ENCODE measurements at places on chromosomes 2 and 18. TPM values are rescaled to one million over a fixed set of nuclear protein-coding genes. Genes with fewer than 3 reads are reported as not detected.

GRCh38 chr2:158998551-158999248 lies 30.3 kb downstream of the TANC1 start:
- no peaks in the 10 kb centered on the region for H3K27me3 ChIP-seq
- H3K36me3 ChIP-seq = no peaks in the 10 kb centered on the region
- H3K4me3 ChIP-seq = no peak overlapping the region
- H3K27ac ChIP-seq = no peak overlapping the region

ANKRD53 gene
- 4.7 TPM for polyA plus RNA-seq

EIF5B gene
- 18.3 TPM for polyA plus RNA-seq

COLEC11 gene
- 20.9 TPM for polyA plus RNA-seq

STARD6 gene
- 0.81 TPM for polyA plus RNA-seq

GRCh38 chr2:120919771-120920453 lies 184.2 kb downstream of the GLI2 start:
- peak overlapping the region; percentile 95 for H3K27ac ChIP-seq
- no peaks in the 10 kb centered on the region for H3K27me3 ChIP-seq
- H3K36me3 ChIP-seq = no peaks in the 10 kb centered on the region
- peaks cover 22% of the 10 kb centered on the region for H3K4me1 ChIP-seq
- no peak overlapping the region for H3K4me3 ChIP-seq

- DNase-seq = no peak
- no peaks in the 10 kb centered on the region for H3K36me3 ChIP-seq
- H3K27ac ChIP-seq = peak overlapping the region; percentile 47
- H3K4me1 ChIP-seq = peaks cover 46% of the 10 kb centered on the region
Measured at GRCh38 chr2:239289545-239289944, 111.3 kb downstream of the HDAC4 start.

EVX2 gene
- polyA plus RNA-seq = 1.3 TPM

NPPC gene
- 1.8 TPM for polyA plus RNA-seq

LCT gene
- 0.51 TPM for polyA plus RNA-seq

DNA sequence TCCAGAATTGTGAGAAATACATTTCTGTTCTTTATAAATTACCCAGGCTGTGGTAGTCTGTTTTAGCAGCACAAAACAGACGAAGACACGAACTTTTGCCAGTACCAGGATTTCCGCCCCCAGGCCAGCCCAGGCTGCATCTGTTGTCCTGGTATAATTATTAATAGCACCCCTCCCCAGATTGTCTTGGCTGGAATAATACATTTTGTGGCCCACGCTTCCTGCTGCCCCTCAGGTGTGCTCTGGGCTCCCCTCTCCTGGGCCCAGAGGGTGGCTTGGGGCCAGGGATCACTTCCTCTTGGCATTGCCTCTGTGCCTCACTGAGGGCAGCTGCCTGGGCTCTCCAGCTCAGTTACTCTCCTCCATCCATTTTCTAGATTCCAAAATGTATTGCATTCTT lies 102.1 kb upstream of the HS6ST1 start:
- no peak overlapping the region for H3K27ac ChIP-seq
- H3K4me1 ChIP-seq = no peaks in the 10 kb centered on the region
- no peaks in the 10 kb centered on the region for H3K36me3 ChIP-seq
- DNase-seq = no peak
- no peaks in the 10 kb centered on the region for H3K27me3 ChIP-seq

GRCh38 chr2:86482034-86482433 lies 40.9 kb downstream of the KDM3A start:
- H3K27me3 ChIP-seq = no peaks in the 10 kb centered on the region
- no peak overlapping the region for H3K27ac ChIP-seq
- no peaks in the 10 kb centered on the region for H3K4me1 ChIP-seq
- DNase-seq = no peak
- H3K4me3 ChIP-seq = no peak overlapping the region
- peaks cover 21% of the 10 kb centered on the region for H3K36me3 ChIP-seq

DNA sequence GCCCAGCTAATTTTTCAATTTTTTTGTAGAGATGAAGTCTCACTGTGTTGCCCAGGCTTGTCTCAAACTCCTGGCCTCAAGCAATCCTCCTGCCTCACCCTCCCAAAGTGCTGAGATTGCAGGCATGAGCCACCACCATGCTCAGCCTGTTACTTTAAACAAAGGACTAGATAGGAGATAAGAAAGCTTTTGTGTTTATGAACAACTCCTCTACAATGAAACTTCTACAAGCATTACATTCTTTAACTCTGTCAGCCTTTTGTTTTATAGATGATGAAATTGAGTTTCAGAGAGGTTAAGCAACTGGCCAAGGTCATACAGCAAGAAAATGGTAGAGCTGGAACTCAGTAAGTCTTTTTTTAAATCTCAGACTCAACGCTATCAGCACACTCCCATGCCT lies 22.7 kb downstream of the ALPK2 start:
- no peak for DNase-seq
- no peaks in the 10 kb centered on the region for H3K36me3 ChIP-seq
- H3K27me3 ChIP-seq = no peaks in the 10 kb centered on the region
- no peak overlapping the region for H3K27ac ChIP-seq

- no peaks in the 10 kb centered on the region for H3K27me3 ChIP-seq
- H3K36me3 ChIP-seq = no peaks in the 10 kb centered on the region
- DNase-seq = no peak
- H3K4me3 ChIP-seq = no peak overlapping the region
- H3K27ac ChIP-seq = no peak overlapping the region
Measured at GRCh38 chr18:46397174-46397573, 259.8 kb downstream of the LOXHD1 start.

DNA sequence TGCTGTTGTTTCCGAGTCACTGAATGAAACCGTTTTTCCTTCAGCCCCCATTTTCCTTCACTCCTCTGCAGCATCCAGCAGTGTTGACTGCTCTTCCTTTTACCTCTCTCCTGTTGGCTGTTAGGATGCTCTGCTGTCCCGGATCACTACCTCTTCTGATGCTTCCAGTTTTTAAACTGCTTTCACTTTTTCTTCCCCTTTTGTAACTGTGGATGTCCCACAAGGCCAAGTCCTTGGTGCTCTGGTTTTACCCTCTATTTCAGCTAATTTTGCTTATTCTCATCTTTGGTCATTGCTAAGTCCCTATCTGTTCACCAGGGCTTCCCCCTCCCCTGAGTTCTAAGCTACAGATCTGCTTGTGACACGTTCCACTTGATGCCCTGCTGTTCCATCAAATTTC lies 39.4 kb upstream of the MAP4K3 start:
- H3K4me3 ChIP-seq = no peak overlapping the region
- no peak for DNase-seq
- no peaks in the 10 kb centered on the region for H3K27me3 ChIP-seq
- no peak overlapping the region for H3K27ac ChIP-seq
- H3K4me1 ChIP-seq = no peaks in the 10 kb centered on the region

KIF1A gene
- polyA plus RNA-seq = 16.1 TPM

C2orf72 gene
- polyA plus RNA-seq = 64.1 TPM

- DNase-seq = peak; percentile 63
- H3K4me3 ChIP-seq = no peak overlapping the region
- H3K27me3 ChIP-seq = no peaks in the 10 kb centered on the region
- H3K27ac ChIP-seq = peak overlapping the region; percentile 35
Measured at GRCh38 chr2:112623913-112624777, 21.6 kb upstream of the SLC20A1 start.

- H3K27ac ChIP-seq = no peak overlapping the region
- H3K4me1 ChIP-seq = no peaks in the 10 kb centered on the region
- no peaks in the 10 kb centered on the region for H3K36me3 ChIP-seq
- H3K4me3 ChIP-seq = no peak overlapping the region
Measured at GRCh38 chr2:189336276-189336975, 104.8 kb upstream of the WDR75 start.

MAT2A gene
- polyA plus RNA-seq = 379 TPM

DNA sequence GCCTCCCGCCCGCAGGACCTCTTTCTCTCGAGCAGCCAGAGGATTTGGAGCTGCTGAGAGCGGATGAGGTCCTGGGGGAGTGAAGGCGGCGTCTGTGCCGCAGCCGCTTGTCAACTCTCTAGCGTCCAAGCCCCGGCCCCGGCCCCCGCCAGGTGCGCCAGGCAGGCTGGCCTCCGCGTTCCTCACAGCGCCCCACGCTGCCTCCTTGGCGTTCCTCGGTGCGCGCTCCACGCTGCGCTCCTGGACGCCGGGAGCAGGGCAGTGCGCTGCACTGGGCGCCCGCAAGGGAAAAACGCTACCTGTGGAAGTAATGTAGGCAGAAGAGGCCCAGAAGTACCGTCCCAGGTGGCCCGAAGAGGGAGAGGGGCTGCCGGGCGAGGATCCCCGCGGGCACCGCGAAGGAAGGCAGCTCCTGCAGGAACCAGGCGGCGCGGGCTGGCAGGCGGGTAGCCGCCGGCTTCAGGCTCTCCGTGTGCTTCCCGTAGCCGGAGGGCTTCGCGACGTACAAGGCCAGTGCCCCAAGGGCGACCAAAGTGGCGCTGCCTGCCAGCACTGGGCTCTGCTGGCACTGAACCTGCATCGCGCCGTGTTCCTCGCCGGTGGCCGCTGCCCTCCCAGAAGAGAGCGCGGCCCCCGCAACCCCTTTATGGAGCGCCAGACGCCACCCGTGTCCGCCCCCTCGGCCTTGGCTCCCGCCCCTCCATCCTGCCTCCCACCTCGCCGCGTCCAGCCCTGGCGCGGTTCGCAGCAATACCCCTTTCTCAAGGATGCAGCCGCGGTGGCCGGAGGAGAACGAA lies at the start of gene SRD5A2:
Gene SRD5A2, minus strand, starts transcription at position 618 of the 797 bp plus-strand sequence. Its CDS starts 38 bp downstream, at position 580.
- no peak within 1 kb of the TSS for H3K4me3 ChIP-seq
- no peaks in the 10 kb centered on the region for H3K4me1 ChIP-seq
- DNase-seq = no peak
- H3K27me3 ChIP-seq = peaks cover 55% of the 10 kb centered on the region
- H3K27ac ChIP-seq = no peak within 1 kb of the TSS
- no peaks in the 10 kb centered on the region for H3K36me3 ChIP-seq

GRCh38 chr2:1414121-1414520 lies 858 bp downstream of the TPO start:
- no peaks in the 10 kb centered on the region for H3K36me3 ChIP-seq
- no peaks in the 10 kb centered on the region for H3K4me1 ChIP-seq
- no peaks in the 10 kb centered on the region for H3K27me3 ChIP-seq
- no peak for DNase-seq
- no peak overlapping the region for H3K27ac ChIP-seq

GRCh38 chr2:205274801-205275200 lies 407.5 kb upstream of the NRP2 start:
- no peak overlapping the region for H3K4me3 ChIP-seq
- no peaks in the 10 kb centered on the region for H3K27me3 ChIP-seq
- no peaks in the 10 kb centered on the region for H3K4me1 ChIP-seq
- H3K36me3 ChIP-seq = no peaks in the 10 kb centered on the region
- H3K27ac ChIP-seq = no peak overlapping the region

GATA6 gene
- 128 TPM for polyA plus RNA-seq

IL1A gene
- 1.1 TPM for polyA plus RNA-seq

DNA sequence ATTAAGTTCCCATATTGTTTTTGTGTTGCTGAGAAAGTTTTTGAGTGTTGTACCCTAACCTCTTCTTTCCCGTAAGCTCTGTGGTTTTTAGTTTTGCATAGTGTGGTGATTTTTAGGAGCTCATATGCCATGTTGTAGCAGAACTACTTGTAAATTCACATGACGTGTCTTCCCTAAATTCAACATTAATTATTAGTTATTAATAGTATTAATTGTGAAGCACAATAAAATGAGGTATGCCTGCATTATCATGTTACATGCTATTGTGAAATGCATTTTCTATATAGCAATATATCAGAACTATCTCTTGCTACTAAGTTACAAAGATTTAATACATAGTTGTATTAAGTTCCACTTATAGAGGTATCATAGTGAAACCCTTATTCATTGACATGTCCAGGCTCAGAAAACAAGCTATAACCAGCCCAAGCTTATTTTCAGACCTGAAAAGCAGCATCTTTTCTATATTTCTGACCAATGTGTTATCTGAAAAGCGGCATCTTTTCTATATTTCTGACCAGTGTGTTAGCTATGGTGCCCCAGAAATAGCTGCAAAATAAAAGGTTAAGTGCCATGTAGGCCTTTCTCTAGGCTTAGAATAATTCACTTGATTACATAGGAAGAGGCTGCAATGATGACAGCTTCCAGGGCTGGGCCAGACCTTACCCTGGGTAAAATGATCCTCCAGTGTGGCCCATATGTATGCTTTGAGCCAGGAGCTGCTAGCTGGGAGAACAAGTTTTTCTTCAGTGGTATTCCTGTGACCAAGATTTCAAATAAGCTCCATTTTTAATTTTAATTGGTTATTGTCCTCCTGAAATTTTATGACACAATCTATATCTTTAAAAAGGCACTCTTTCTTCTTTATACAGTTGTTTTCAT lies 21.6 kb downstream of the EPAS1 start:
- H3K36me3 ChIP-seq = no peaks in the 10 kb centered on the region
- H3K27me3 ChIP-seq = no peaks in the 10 kb centered on the region
- no peak for DNase-seq
- peaks cover 26% of the 10 kb centered on the region for H3K4me1 ChIP-seq
- peak overlapping the region; percentile 11 for H3K27ac ChIP-seq

- no peak overlapping the region for H3K4me3 ChIP-seq
- H3K27ac ChIP-seq = no peak overlapping the region
- H3K36me3 ChIP-seq = no peaks in the 10 kb centered on the region
- no peaks in the 10 kb centered on the region for H3K4me1 ChIP-seq
- no peak for DNase-seq
- H3K27me3 ChIP-seq = no peaks in the 10 kb centered on the region
Measured at GRCh38 chr2:235855011-235855410, 313.2 kb downstream of the GBX2 start.

DNA sequence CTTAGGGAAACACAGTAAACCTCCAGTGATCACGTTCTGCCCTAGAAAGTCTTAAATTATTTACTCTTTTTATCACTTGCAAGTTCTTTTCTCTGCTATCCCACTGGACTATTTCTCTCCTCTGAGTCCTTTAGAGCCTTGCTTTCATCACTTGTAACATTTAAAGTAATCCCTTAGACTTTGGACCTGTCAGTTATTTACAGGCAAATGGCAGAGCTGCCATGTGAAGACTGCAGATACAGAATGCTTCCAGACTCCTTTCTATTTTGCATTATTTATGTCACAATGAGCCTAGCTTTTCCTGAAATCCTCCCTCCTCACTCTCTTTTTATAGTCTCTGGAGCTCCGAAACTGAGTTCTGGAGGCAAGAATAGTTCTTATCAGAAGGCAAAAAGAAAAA lies 325.6 kb upstream of the TRIB2 start:
- no peaks in the 10 kb centered on the region for H3K27me3 ChIP-seq
- peaks cover 4% of the 10 kb centered on the region for H3K4me1 ChIP-seq
- no peaks in the 10 kb centered on the region for H3K36me3 ChIP-seq
- peak; percentile 23 for DNase-seq
- H3K27ac ChIP-seq = peak overlapping the region; percentile 6
- H3K4me3 ChIP-seq = no peak overlapping the region
